ENCODE measurements at places on chromosomes 3 and 15. TPM values are rescaled to one million over a fixed set of nuclear protein-coding genes. Genes with fewer than 3 reads are reported as not detected.

DNA sequence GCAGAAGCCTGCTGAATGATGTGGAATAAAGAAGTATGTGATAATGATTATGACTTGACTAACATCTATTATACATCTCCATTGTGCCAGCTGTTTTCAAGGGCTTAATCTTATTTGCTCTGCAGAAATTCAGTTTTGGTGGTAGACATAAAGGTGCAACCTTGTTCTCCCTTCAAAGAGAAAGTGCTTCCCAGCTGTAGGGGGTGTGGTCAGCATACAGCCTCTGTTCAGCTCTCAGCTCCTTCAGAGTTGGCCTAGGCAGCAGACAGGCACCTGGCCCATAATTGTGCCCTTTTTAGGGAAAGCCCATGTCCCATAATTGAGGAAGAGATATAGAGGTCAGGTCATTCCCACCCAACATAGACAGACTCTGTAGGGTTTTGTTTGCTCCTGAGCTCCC lies 104.3 kb upstream of the EOMES start:
- H3K27ac ChIP-seq, result no peak overlapping the region
- no peak overlapping the region for H3K4me3 ChIP-seq
- no peaks in the 10 kb centered on the region for H3K27me3 ChIP-seq
- no peaks in the 10 kb centered on the region for H3K4me1 ChIP-seq

GRCh38 chr3:37559461-37559860 lies 302.2 kb upstream of the CTDSPL start:
- DNase-seq, result no peak
- H3K27ac ChIP-seq, result no peak overlapping the region
- no peaks in the 10 kb centered on the region for H3K36me3 ChIP-seq
- H3K27me3 ChIP-seq, result no peaks in the 10 kb centered on the region
- peaks cover 6% of the 10 kb centered on the region for H3K4me1 ChIP-seq

Gene CX3CR1
- total RNA-seq, result not detected

Gene SLC15A2
- total RNA-seq, result 2.0 TPM

Gene RAB5A
- 77.7 TPM for total RNA-seq

DNA sequence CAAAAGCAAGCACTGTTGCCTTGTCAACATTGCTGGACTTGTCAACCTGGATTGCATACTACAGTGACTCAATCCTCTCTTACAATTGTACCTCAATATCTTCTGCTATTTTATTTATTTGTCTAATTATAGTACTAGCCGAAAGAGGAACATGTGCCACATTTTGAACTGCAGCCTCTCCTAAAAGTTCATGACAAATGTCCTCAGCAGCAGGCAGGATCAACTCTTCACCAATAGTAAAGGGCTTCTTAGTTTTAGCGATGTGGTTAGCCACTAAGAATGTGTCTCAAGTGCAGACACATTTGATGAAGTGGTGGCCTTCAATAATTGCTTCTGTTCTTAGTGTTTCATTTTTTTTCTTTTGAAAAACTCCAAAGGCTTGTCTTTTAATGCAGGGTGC lies 13.2 kb downstream of the DOCK3 start:
- H3K27me3 ChIP-seq, result no peaks in the 10 kb centered on the region
- no peak overlapping the region for H3K27ac ChIP-seq
- H3K36me3 ChIP-seq, result no peaks in the 10 kb centered on the region
- H3K4me3 ChIP-seq, result no peak overlapping the region
- peaks cover 5% of the 10 kb centered on the region for H3K4me1 ChIP-seq

DNA sequence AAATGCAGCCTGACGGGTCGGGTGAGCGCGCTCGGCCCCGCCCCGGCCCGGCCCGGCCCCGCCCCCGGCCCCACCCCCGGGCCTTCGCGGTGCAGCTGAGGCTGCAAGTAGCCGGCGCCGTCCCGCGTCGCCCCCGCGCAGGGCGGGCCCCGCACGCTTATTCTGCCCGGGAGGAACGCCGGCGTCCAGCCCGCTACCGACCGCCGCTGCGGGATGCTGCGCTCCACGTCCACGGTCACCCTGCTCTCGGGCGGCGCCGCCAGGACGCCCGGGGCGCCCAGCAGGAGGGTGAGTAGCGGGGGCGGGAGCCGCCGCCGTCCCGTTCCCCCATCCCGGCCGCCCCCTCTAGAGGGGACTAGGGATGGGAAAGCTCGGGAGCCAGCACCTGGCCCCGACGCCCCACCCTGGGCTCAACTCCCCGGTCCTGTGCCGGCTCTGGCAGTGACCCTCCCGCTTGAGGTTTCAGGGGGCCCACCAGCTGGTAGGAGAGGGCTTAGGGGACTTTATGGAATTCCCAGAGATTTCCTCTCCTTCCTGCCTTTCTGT lies at the start of gene MYZAP:
MYZAP (plus strand) TSS at position 83 of the 546 bp plus-strand sequence; CDS start at position 214, 131 bp downstream.
- H3K27me3 ChIP-seq, result peaks cover 18% of the 10 kb centered on the region
- H3K27ac ChIP-seq, result no peak within 1 kb of the TSS
- no peaks in the 10 kb centered on the region for H3K36me3 ChIP-seq

DNA sequence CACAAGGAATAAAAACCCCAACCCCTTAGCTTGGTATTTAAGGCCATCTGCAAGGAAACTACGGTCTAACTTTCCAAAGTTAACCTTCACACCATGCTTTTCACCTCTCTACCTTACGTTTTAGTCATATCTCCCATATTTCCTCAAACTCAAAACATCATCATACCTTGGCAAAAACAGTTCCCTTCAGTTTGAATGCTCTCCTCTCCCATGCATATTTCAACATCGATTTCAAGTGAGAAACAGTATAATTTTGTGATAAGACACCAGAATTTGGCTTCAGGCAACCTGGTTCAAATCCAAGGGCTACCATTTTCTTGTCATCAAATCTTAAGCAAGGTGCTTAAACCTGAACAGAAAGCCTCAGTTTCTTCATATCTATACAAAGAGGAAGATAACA lies 108.2 kb downstream of the THRB start:
- H3K36me3 ChIP-seq, result no peaks in the 10 kb centered on the region
- H3K27ac ChIP-seq, result no peak overlapping the region
- no peaks in the 10 kb centered on the region for H3K4me1 ChIP-seq
- DNase-seq, result no peak
- H3K4me3 ChIP-seq, result no peak overlapping the region

Gene PIK3CA
- total RNA-seq, result 14.1 TPM

GRCh38 chr3:109066864-109067263 lies 51.1 kb downstream of the MORC1 start:
- H3K27me3 ChIP-seq, result no peaks in the 10 kb centered on the region
- H3K27ac ChIP-seq, result no peak overlapping the region
- no peaks in the 10 kb centered on the region for H3K36me3 ChIP-seq
- H3K4me1 ChIP-seq, result no peaks in the 10 kb centered on the region
- H3K4me3 ChIP-seq, result no peak overlapping the region
- no peak for DNase-seq

GRCh38 chr3:100532411-100532810 lies 40.0 kb downstream of the TMEM45A start:
- H3K27ac ChIP-seq, result no peak overlapping the region
- no peaks in the 10 kb centered on the region for H3K36me3 ChIP-seq
- no peak for DNase-seq
- no peak overlapping the region for H3K4me3 ChIP-seq
- H3K27me3 ChIP-seq, result no peaks in the 10 kb centered on the region
- no peaks in the 10 kb centered on the region for H3K4me1 ChIP-seq

DNA sequence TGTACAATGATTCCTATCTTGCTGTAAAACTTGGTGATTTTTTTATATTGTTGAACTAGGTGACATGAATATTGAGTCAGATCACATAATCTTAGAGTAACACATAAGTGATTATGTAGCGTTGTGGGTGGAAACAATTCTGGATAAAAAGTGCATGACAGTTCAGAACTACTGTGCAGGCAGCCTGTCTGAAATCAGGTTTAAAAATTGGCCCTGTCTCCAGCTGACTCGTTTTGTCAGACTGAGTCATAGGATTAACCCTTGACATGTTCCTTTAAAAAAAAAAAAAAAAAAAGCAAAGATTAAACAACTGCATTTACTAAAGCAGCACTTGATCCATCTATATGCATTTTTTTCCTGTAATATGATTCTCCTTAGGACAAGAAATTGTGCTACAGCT lies 160.0 kb upstream of the CGNL1 start:
- no peaks in the 10 kb centered on the region for H3K27me3 ChIP-seq
- no peak for DNase-seq
- no peak overlapping the region for H3K4me3 ChIP-seq
- H3K36me3 ChIP-seq, result no peaks in the 10 kb centered on the region
- peaks cover 7% of the 10 kb centered on the region for H3K4me1 ChIP-seq

DNA sequence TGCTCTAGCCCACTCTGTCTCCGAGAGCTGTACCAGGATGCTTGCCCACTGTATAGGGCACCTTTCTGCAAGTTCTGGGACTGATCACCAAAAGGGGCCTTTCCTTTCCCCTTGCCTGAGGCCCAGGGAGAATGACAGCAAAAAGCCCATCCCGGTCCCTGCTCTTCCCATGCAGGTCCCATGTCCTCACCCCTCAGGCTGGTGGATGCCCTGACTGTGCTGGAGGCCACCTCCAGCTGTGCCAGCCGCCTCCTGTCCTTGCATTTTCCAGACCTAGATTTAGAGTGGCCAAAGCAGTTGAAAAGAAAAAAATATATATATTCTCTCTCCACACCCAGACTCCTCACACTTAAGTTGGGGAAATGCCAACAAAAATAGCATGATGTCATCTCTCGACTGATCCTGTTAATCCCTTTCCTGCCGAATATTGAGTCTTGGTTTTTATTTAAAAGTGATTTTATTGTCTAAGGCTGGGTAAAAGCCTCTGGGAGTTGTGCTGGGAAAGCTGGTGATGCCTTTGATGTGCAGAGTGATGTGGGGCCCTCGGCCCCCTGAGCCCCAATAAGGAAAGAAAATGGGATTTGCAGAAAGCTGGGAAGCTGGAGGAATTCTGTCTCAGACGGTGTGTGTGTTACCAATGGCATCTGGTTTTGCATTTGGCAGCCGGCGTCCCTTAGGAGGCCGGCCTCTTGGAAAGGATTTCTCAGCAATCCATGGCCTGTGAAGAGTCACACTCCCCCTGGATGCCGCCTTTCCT lies 29.3 kb upstream of the TPM1 start:
- H3K4me1 ChIP-seq, result no peaks in the 10 kb centered on the region
- no peak overlapping the region for H3K4me3 ChIP-seq
- DNase-seq, result no peak
- no peaks in the 10 kb centered on the region for H3K36me3 ChIP-seq

- no peaks in the 10 kb centered on the region for H3K36me3 ChIP-seq
- no peaks in the 10 kb centered on the region for H3K27me3 ChIP-seq
- DNase-seq, result peak; percentile 79
Measured at GRCh38 chr3:5022966-5023776, 43.9 kb downstream of the BHLHE40 start.

Gene HCLS1
- total RNA-seq, result 0.86 TPM

- no peaks in the 10 kb centered on the region for H3K36me3 ChIP-seq
- H3K27ac ChIP-seq, result no peak overlapping the region
- H3K27me3 ChIP-seq, result no peaks in the 10 kb centered on the region
- H3K4me1 ChIP-seq, result no peaks in the 10 kb centered on the region
- no peak overlapping the region for H3K4me3 ChIP-seq
Measured at GRCh38 chr3:71398157-71398836, 185.2 kb downstream of the FOXP1 start.

Gene GOLGB1
- total RNA-seq, result 27.3 TPM

DNA sequence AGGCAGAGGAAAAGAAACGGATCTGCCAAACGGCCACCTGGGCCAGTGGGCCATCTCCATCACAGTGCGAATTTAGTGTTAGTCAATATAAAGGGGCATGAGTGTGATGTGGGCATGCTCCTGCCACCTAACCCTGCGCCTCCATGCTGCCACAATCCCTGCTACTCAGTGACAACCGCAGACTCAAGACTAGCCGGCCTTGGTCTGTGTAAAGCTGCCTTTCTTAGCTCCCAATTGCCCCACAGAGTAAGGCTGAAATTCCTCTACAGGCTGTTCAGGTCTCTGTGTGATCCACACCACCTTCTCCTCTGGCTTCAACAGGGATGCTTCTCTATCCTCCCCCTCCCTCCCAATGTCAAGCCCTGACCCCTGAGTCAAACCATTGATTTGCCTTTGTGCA lies 269.7 kb downstream of the XXYLT1 start:
- no peak for DNase-seq
- no peak overlapping the region for H3K27ac ChIP-seq
- H3K36me3 ChIP-seq, result no peaks in the 10 kb centered on the region
- no peaks in the 10 kb centered on the region for H3K27me3 ChIP-seq

Gene HIGD2B
- not detected for total RNA-seq

- DNase-seq, result no peak
- peaks cover 3% of the 10 kb centered on the region for H3K36me3 ChIP-seq
- no peaks in the 10 kb centered on the region for H3K4me1 ChIP-seq
- no peaks in the 10 kb centered on the region for H3K27me3 ChIP-seq
- no peak overlapping the region for H3K27ac ChIP-seq
- H3K4me3 ChIP-seq, result no peak overlapping the region
Measured at GRCh38 chr3:141900343-141900742, 23.9 kb downstream of the ATP1B3 start.

Gene SYNPR
- 0.54 TPM for total RNA-seq

Gene EPHA3
- total RNA-seq, result 0.33 TPM

DNA sequence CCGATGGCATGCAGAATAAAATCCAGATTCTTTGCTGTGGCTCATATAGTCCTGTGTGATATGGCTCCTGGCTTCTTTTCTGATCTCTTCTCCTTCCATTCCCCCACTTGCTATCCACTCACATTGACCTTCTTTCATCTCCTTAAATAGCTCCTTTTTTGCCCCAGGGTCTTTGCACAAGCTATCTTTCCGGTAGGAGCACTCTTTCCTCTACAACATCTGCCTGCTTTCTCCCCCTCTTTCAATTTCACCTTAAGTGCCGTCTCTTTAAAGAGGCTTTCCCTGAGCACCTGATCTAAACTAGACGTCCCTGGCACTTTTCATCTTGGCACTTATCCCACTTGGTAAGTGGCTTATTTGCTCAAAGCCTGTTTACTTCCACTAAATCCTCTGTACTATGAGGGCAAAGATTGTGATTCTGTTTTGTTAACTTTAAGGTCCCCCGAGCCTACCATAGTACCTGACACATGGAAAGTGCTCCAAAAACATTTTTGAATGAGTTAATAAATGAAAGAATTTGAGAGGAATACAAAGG lies 323.3 kb upstream of the TLE3 start:
- no peak overlapping the region for H3K27ac ChIP-seq
- no peaks in the 10 kb centered on the region for H3K36me3 ChIP-seq
- H3K4me1 ChIP-seq, result no peaks in the 10 kb centered on the region
- H3K27me3 ChIP-seq, result no peaks in the 10 kb centered on the region
- H3K4me3 ChIP-seq, result no peak overlapping the region
